ENCODE measurements at places on chromosomes 3 and 15. TPM values are rescaled to one million over a fixed set of nuclear protein-coding genes. Genes with fewer than 3 reads are reported as not detected.

DNA sequence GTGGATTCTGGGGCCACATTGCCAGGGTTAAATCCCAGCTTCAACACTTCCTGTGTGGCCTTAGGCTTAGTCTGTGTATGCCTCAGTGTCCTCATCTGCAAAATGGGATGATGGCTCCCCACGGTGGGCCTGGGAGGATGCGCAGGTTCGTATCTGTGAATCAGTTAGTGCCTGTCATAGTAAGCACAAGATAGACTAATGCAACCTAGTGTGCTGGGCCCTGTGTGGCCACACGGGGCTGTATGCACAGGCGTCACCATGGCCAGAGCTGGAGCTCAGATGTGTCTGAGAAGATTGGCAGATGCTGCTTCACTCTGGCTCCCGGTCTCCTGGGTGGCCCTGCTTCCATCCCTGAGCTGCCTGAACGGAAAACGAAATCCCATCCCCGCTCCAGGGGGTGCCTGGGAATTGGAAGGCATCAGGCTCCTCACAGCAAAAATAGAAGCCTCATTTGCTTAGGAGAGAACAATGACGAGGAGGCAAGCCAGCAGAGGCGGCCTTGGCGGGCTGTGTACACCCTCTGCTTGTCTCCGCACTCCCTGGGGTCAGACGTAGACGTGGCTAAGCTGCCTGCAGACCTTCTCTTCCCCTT is 103.6 kb downstream of the APBA2 start:
- no peak for ATAC-seq
- no peaks in the 10 kb centered on the region for H3K27me3 ChIP-seq
- peaks cover 25% of the 10 kb centered on the region for H3K4me1 ChIP-seq
- no peak overlapping the region for H3K27ac ChIP-seq

DNA sequence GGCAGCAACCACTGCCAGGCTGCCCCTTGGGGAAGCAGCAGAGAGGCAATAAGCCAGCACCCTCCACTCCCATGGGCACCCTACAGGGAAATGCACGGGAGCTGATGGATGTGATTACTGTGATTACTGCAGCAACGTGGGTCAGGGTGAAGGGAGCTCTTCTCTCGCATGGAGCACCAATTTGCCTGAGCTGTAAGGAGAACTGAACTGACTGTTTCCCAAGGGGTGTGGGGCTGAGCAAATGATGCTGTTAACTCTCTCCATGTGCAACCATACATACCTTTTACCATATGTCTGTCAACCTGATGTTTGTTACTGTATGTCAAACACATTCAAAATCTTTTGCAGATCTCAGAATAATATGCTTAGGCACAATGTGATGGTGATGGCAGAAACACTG is 680.6 kb downstream of the SQOR start:
- no peak for ATAC-seq
- no peak overlapping the region for H3K27ac ChIP-seq
- no peaks in the 10 kb centered on the region for H3K4me1 ChIP-seq
- H3K27me3 ChIP-seq, result peaks cover 3% of the 10 kb centered on the region

GRCh38 chr3:25713341-25713985 is 48.8 kb upstream of the TOP2B start:
- H3K4me1 ChIP-seq, result no peaks in the 10 kb centered on the region
- no peak for ATAC-seq
- H3K27me3 ChIP-seq, result peaks cover 9% of the 10 kb centered on the region
- H3K36me3 ChIP-seq, result peaks cover 11% of the 10 kb centered on the region

DNA sequence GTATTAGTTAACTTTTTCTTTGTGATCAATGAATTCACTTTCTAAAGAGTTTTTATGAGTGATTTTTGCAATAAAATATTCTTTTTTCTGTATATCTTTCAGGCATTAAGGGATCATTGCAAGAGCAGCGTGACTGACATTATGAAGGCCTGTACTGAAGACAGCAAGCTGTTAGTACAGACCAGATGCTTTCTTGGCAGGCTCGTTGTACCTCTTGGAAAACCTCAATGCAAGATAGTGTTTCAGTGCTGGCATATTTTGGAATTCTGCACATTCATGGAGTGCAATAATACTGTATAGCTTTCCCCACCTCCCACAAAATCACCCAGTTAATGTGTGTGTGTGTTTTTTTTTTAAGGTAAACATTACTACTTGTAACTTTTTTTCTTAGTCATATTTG is 24.4 kb downstream of the SELENOT start:
- peaks cover 83% of the 10 kb centered on the region for H3K36me3 ChIP-seq
- no peak overlapping the region for H3K27ac ChIP-seq
- H3K4me3 ChIP-seq, result no peak overlapping the region
- ATAC-seq, result no peak

GRCh38 chr3:129953621-129954020 is 20.9 kb upstream of the TRH start:
- no peak for ATAC-seq
- H3K27me3 ChIP-seq, result peaks cover 12% of the 10 kb centered on the region
- no peak overlapping the region for H3K27ac ChIP-seq

DNA sequence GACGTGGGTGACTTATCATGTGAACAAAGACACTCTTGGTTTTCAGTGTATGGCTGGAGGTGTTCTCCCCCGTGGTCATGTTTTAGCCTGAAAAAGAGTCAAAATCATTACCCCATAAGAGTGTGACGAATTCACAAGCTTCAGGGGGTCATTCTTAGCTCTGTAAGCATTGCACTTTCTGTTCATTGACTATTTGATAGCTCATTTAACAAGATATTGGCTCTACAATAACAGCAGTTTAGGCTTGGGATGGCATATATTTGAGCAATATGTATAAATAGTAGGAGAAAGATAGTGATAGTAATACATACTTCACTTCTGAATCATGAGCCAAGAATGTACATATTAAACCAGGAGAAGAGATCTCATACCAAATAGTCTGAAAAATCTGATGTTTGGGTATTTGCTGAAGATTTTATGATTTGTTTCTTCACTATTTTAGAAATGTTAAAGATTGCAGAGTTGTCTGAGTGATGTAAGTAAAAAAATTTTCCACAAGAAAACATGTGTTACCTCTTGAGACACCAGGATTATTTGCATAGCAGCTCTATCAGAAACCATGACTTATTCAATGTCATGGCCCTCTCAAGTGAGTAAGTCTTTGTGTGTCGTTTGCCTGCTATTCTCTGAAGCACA is 996.0 kb downstream of the OTOL1 start:
- H3K27ac ChIP-seq, result no peak overlapping the region
- no peaks in the 10 kb centered on the region for H3K36me3 ChIP-seq
- no peaks in the 10 kb centered on the region for H3K4me1 ChIP-seq

GRCh38 chr3:112122870-112123269 is 10.2 kb downstream of the GCSAM start:
- peaks cover 22% of the 10 kb centered on the region for H3K4me1 ChIP-seq
- no peaks in the 10 kb centered on the region for H3K27me3 ChIP-seq
- H3K36me3 ChIP-seq, result peaks cover 77% of the 10 kb centered on the region
- H3K4me3 ChIP-seq, result no peak overlapping the region
- ATAC-seq, result no peak

DNA sequence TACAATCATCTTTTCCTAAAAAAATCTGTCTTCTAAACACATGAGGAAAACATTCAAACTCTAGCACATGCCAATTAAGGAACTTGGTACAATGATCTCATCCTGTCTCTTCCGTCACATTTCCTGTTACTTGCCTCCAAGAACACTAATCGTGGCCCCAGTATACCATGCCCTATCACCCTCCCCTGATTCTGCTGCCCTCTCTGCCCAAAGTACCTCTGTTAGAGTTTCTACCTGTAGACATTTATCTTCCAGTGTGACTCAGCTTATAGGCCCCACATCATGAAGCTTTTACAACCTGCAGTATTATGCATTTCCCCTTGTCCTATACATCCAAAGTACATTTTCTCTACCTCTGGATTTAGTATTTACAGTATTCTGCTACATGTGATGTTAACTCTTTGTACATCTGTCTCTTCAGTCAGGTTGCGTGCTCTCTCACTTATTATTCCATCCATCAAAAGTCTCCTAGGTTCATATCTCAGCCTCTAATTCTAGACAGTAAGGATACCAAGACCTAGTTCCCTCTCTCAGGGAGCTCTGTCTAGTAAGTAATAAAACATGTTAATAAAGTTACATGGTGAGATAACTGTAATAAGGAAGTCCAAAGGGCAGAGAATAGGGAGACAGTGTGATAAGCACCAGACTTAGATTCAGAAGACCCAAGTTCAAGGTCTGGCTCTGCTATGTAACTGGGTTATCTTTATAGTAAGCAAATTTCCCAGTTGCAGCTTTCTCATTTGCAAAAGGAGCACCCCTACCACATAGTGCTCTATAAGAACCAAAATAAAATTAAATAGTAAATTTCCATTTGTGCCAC is 8.9 kb upstream of the SEMA6D start:
- ATAC-seq, result no peak
- no peaks in the 10 kb centered on the region for H3K36me3 ChIP-seq
- H3K27me3 ChIP-seq, result peaks cover 3% of the 10 kb centered on the region
- H3K27ac ChIP-seq, result no peak overlapping the region
- H3K4me1 ChIP-seq, result no peaks in the 10 kb centered on the region
- H3K4me3 ChIP-seq, result no peak overlapping the region

DNA sequence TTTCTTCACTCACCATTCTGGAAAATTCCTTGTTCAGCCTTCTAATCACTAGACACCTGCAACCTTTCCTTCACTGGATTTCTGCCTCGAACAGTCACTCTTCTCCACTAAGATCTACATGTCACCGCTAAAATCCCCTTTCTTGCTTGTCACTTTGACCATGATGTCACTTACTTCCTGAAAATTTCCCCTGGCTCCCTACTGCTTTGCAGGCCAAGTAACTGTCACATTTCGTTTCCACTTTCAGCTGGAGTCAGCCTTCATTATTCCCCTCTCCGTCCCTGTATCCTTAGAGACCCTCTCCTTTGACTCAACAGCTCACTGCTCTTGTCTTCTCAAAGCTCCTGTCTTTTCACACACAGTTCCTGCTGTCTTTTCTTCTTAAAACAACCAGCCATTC is 15.9 kb downstream of the CHL1 start:
- no peak overlapping the region for H3K27ac ChIP-seq
- H3K4me3 ChIP-seq, result no peak overlapping the region
- ATAC-seq, result peak; percentile 19
- no peaks in the 10 kb centered on the region for H3K27me3 ChIP-seq
- no peaks in the 10 kb centered on the region for H3K4me1 ChIP-seq

DNA sequence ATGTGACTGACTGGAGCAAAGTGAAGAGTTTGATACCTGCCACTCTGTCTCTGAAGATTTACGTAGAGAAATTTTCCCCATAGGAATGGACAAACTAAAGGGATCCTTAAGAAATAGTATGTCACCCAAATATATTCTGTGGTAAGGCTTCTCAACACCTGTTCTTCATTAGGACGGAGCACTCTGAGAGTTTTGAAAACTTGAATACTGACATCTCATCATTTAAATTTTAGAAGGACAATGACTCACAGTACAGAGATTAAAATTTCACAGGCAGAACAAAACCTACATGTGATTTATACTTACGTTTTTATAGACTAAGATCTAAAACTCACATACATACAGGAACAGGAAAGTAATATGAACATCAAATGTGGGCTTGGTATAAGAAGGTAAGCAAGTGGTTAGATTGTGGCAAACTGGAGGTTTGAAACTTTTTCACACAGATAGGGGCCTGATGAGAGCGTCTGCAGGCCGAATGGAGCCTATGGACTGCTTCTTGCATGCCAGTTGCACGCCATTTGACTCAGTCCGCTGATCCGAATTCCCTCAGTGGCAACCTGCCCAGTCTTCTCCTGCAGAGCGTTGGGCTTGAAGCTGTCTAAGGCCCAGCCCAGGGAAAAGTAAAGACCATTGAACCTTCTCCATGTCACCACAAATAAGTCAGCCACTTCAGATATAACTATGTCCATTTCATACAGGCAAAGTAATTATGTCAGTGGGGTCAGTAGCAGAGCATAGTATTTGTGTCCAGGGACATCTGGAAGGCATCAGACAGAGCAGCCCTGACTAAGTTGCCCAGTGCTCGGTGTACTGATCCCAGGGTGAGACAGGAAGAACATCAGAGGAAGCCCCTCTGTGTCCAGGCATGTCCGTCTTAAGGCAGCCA is 45.7 kb downstream of the ZBTB38 start:
- peaks cover 68% of the 10 kb centered on the region for H3K36me3 ChIP-seq
- ATAC-seq, result peak; percentile 66
- H3K27ac ChIP-seq, result peak overlapping the region; percentile 90
- peak overlapping the region; percentile 78 for H3K4me3 ChIP-seq
- H3K4me1 ChIP-seq, result peaks cover 60% of the 10 kb centered on the region

- ATAC-seq, result no peak
- no peak overlapping the region for H3K27ac ChIP-seq
- no peaks in the 10 kb centered on the region for H3K36me3 ChIP-seq
- H3K27me3 ChIP-seq, result peaks cover 38% of the 10 kb centered on the region
Measured at GRCh38 chr3:133989936-133990702, 39.6 kb downstream of the SLCO2A1 start.

DNA sequence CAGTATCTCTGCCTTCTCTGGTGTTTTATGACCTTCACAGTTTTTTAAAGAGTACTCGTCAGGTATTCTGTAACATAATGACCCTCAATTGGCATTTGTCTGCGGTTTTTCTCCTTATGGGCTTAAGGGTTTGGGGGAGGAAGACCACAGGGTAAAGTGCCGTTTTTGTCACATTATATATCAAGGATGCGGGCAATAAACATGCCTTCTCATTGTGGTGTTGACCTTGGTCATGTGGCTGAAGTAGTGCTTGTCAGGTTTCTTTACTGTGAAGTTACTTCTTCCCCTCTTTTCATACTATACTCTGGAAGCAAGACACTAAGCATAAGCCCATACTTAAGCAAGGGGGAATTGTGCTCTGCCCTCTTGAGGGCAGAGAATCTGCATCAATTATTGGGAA is 16.6 kb downstream of the CAPN3 start:
- H3K4me1 ChIP-seq, result no peaks in the 10 kb centered on the region
- H3K27ac ChIP-seq, result no peak overlapping the region
- H3K27me3 ChIP-seq, result no peaks in the 10 kb centered on the region

DNA sequence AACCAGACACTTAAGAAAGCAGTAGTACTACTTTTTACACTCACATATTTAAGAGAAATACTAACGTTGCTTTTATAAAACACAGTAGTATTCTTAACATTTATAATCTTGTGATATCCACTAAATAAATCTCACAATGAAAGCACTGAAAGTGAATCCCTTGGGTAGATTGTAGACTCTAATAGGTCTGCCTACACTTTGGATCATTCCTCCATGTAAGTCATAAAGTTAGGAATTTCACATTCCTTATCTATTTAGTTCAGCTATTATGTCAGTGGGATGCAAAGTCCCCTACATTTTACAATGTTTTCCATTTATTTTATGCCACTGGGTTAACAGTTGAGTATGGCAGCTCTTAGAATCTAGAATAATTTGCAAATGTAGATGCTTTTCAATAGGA is 330.7 kb downstream of the LSAMP start:
- H3K27me3 ChIP-seq, result no peaks in the 10 kb centered on the region
- no peak overlapping the region for H3K27ac ChIP-seq

ITIH1 gene
- not detected for total RNA-seq

ADCY5 gene
- not detected for total RNA-seq

GATA2 gene
- 0.17 TPM for total RNA-seq

SLC24A5 gene
- total RNA-seq, result not detected

POLQ gene
- 19.0 TPM for total RNA-seq
